Ascending aorta (tissue), 2 donors: ENCODE measurements at places on chromosomes 1 and 21. TPM values are rescaled to one million over a fixed set of nuclear protein-coding genes. Genes with fewer than 3 reads are reported as not detected.

GRCh38 chr1:65255035-65255655, 54.2 kb upstream of the DNAJC6 start:
- peaks cover 11% of the 10 kb centered on the region for H3K4me1 ChIP-seq
- H3K27me3 ChIP-seq: no peaks in the 10 kb centered on the region
- H3K27ac ChIP-seq: no peak overlapping the region
- H3K36me3 ChIP-seq: no peaks in the 10 kb centered on the region
- DNase-seq: no peak

DNA sequence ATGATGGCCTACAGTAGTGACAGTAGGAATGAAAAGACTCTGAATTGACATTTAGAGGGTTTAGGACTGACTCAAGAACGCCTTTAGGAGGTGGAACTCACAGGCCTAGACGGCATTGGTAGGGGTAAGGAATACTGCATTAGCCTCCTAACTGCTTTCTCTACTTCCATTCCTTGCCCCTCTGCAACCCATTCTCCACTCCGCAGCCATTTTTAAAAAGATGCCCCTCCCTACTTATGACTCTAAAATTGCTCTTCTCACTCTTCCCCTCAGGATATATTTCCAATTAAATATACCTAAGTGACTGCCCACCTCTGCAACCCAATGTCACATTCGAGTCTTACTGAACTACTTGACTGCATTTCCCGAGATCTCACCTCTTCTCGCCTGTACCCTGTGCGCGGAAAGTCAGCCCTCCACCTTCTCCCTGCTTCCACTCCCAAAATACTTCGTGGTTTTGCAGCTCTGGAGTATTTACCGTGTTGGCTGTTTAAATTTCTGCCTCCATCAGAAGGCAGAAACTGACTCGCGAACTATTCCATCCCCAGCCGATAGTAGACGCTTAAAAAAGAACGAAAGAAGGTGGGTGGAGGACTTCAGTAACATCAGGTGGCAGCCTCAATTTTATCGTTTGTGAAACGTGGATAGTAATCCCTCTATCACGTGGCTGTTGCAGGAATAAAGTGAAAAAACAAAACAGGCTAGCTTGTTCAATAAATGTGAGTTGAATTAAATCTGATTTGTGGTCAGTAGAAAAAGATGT, 1.1 kb upstream of the YBX1 start:
- peak overlapping the region; percentile 96 for H3K4me3 ChIP-seq
- no peak for DNase-seq
- no peaks in the 10 kb centered on the region for H3K36me3 ChIP-seq
- H3K4me1 ChIP-seq: peaks cover 32% of the 10 kb centered on the region
- no peaks in the 10 kb centered on the region for H3K27me3 ChIP-seq
- peak overlapping the region; percentile 95 for H3K27ac ChIP-seq

GRCh38 chr1:66182551-66183178, 351.3 kb upstream of the SGIP1 start:
- no peaks in the 10 kb centered on the region for H3K27me3 ChIP-seq
- no peak overlapping the region for H3K27ac ChIP-seq
- H3K36me3 ChIP-seq: no peaks in the 10 kb centered on the region
- DNase-seq: no peak
- no peak overlapping the region for H3K4me3 ChIP-seq
- H3K4me1 ChIP-seq: no peaks in the 10 kb centered on the region

GRCh38 chr21:29320031-29320430, 21.3 kb downstream of the BACH1 start:
- no peaks in the 10 kb centered on the region for H3K4me1 ChIP-seq
- H3K27me3 ChIP-seq: no peaks in the 10 kb centered on the region
- no peak overlapping the region for H3K4me3 ChIP-seq
- H3K27ac ChIP-seq: no peak overlapping the region
- H3K36me3 ChIP-seq: peaks cover 20% of the 10 kb centered on the region

DNA sequence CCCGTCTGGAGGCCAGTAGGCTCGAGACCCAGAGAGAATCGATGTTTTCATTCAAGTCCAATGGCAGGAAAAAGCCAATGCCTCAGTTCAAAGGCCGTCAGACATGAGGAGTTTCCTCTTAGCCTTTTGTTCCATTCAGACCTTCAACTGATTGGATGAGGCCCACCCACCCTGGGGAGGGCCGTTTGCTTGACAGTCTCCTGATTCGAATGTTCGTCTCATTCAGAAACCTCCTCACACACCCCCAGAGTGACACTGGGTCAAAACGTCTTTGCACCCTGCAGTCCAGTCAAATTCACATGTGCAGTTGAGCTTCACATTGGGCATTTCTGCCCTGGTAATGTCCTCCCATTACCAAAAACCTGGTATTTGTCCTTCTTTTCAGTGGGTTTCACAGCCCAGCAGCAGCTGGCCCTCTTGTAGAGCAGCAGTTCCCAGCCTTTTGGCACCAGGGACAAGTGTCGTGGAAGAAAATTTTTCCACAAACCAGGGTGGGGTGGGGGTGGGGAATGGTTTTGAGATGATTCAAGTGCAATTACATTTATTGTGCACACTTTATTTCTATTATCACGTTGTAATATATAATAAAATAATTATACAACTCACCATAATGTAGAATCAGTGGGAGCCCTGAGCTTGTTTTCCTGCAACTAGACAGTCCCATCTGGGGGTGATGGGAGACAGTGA, 40.1 kb downstream of the RSPH1 start:
- no peak overlapping the region for H3K4me3 ChIP-seq
- DNase-seq: no peak
- H3K27ac ChIP-seq: no peak overlapping the region

GRCh38 chr1:41659903-41660302, 175.4 kb upstream of the EDN2 start:
- no peaks in the 10 kb centered on the region for H3K27me3 ChIP-seq
- no peak overlapping the region for H3K27ac ChIP-seq
- DNase-seq: no peak
- peaks cover 13% of the 10 kb centered on the region for H3K4me1 ChIP-seq

- H3K27me3 ChIP-seq: peaks cover 14% of the 10 kb centered on the region
- peaks cover 13% of the 10 kb centered on the region for H3K4me1 ChIP-seq
- no peak for DNase-seq
- H3K27ac ChIP-seq: no peak within 1 kb of the TSS
- peak within 1 kb of the TSS; percentile 70 for H3K4me3 ChIP-seq
- H3K36me3 ChIP-seq: no peaks in the 10 kb centered on the region
These were observed at the start of gene LRRC7 for GRCh38 chr1:69567652-69568420. Gene LRRC7, plus strand, starts transcription at chr1:69567922. Its CDS starts 718 bp downstream, at chr1:69568640.

- no peak for DNase-seq
- no peak overlapping the region for H3K4me3 ChIP-seq
- H3K4me1 ChIP-seq: no peaks in the 10 kb centered on the region
- H3K27ac ChIP-seq: no peak overlapping the region
- H3K27me3 ChIP-seq: no peaks in the 10 kb centered on the region
- no peaks in the 10 kb centered on the region for H3K36me3 ChIP-seq
These were observed 12.9 kb downstream of the PTAFR start for GRCh38 chr1:28163496-28164161.

DNA sequence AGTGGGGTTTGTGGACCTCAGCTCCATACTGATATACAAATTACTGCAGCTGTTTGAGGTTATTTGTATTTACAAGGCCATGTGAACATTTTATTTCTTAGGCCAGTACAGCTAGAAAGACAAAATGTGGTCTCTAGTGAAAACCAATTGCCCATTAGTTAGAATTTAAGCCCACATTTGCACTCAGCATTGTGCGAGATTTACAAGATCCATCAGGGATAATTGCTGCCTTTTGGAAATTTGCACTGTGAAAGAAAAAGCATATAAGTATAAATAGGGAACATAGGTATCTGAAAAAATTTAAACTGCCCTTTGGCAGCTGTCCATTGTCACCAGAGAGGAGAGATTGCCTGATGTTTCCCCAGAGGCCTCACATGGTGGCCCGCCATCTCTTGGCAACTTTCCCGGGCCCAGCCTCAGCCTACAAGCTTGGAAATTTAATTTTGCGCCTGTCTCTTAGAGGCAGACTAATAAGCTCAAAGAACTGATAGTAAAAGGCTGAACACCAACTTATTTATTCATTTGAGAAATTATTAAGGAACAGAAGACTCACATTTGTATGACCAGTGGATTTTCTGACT, 120.7 kb downstream of the MAP3K21 start:
- no peak overlapping the region for H3K4me3 ChIP-seq
- H3K27ac ChIP-seq: no peak overlapping the region
- no peak for DNase-seq
- H3K36me3 ChIP-seq: no peaks in the 10 kb centered on the region
- H3K4me1 ChIP-seq: no peaks in the 10 kb centered on the region
- H3K27me3 ChIP-seq: no peaks in the 10 kb centered on the region

Gene RNU1-3
- total RNA-seq: under 0.01 TPM

Gene RAVER2
- total RNA-seq: 17.7 TPM

Gene EFCAB7
- 0.32 TPM for total RNA-seq

Gene G0S2
- 15.1 TPM for total RNA-seq

Gene MIXL1
- not detected for total RNA-seq

Gene TRIM45
- total RNA-seq: 1.9 TPM

Gene SPRR2B
- not detected for total RNA-seq
